ENCODE measurements at places on chromosomes 7 and 10.
A peak's percentile ranks its signal among the peaks of the same experiment; 100 is the strongest.

DNA sequence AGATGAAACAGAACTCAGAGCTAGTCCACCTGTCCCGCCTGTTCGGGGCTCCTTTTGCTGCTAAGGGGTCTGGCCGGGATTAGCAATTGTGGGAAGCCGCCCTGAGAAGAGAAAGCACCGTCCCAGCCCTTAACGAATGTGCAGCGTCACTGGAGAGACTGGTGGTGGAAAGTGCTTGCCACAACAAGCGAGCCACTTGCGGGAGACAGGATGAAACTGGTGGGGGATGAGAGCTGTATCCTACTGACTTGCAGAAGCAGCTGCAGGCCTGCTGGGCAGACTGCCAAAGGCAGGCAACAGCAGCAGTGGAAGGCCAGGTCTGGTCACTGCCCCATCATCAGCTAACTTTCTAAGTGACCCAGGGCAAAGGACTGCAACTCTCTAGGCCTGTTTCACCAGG, 95.4 kb downstream of the FAM53B start:
- peak; percentile 81 for DNase-seq

GRCh38 chr7:121339082-121339481, 10.3 kb downstream of the WNT16 start:
- no peak for DNase-seq

DNA sequence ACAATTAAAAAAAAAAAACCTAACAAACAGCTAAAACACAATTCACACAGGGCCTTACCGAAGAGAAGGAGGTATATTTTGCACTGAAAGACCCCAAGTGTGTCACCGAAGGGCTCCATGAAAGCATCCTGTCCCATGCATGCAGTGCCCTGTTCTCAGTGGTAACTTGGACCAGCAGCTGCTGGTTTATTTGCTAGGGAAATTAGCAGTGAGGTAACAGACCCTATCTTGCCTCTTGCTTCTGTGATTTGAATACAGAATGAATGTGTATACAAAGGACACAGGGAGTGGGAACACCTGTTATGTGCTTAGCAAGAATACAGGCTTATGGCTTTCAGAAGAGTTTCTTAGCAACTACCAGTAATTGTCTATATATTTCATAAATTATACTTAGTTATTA, at the start of gene HEPACAM2:
HEPACAM2 (minus strand) TSS at position 160 of the 400 bp plus-strand sequence.
- no peak for DNase-seq

- DNase-seq: no peak
Observed at GRCh38 chr7:37947138-37947940, 26.9 kb downstream of the EPDR1 start.

DNA sequence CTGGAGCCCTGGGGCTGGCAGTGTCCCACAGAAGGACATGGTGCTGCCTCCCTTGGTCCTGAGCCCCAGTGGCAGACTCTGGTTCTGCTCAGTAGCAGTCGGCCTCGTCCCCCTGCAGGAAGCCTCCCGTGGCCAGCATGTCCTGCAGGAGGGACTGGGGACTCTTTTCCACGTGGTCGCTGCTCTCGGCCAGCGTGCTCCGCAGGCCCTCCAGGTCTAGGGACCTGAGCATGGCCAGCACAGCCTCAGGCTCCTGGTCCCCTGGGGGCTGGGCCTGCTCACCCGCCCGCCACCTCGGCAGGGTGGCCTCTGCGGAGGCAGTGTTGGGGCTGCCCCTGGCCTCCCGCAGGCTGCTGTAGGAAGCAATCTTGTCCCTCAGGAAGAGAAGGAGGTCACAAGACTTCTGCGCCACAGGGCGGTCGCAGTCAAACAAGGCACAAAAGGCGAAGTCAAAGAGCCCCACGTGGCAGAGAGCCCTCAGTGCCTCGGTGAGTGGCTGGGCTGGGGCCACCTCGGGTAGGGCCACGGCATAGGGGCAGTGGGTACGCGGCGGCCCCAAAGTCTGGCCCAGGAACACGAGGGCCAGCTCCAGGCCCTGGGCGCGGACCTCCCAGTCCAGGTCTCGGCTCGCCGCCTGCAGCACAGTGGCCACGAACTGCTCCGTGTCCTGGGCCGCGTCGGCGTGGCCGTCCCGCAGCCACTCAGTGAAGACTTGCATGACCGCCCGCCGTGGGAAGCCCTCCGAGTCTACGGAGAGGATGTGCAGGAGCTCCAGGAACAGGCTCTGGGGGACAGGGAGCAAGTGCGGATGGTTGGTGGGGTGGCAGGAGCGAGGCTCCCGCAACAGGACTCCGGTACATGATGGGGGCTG, 17.1 kb downstream of the BRAT1 start:
- DNase-seq: no peak

DNA sequence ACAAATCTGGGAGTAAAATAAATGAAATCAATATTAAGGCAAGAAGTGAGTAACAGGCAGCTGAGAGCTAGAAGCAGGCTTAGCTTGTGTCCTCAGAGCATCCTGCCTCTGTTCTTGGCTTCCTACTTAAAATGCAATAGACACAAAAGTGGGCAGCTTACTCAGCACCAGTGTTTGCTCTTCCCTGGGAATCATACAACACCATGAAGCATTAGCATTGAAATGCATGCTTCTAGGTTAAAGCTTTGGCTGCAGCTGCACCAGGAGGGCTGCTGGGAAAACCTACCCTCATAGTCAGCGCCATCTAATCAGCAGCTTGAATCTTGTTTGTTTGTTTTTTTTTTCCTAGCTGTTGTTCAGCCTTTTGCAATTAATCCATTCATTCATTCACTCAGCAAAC, 104.2 kb upstream of the VWC2 start:
- DNase-seq: no peak

GRCh38 chr10:123147635-123148413, at the start of gene HMX2:
TSS of gene HMX2 (plus strand) at chr10:123148136. CDS start at chr10:123148379, 243 bp downstream.
- peak; percentile 12 for DNase-seq
